HuH-7.5 (cell line): ENCODE measurements at places on chromosomes 1 and 21.

GRCh38 chr21:45054927-45055612 is 19.3 kb upstream of the ADARB1 start:
- DNase-seq = no peak

DNA sequence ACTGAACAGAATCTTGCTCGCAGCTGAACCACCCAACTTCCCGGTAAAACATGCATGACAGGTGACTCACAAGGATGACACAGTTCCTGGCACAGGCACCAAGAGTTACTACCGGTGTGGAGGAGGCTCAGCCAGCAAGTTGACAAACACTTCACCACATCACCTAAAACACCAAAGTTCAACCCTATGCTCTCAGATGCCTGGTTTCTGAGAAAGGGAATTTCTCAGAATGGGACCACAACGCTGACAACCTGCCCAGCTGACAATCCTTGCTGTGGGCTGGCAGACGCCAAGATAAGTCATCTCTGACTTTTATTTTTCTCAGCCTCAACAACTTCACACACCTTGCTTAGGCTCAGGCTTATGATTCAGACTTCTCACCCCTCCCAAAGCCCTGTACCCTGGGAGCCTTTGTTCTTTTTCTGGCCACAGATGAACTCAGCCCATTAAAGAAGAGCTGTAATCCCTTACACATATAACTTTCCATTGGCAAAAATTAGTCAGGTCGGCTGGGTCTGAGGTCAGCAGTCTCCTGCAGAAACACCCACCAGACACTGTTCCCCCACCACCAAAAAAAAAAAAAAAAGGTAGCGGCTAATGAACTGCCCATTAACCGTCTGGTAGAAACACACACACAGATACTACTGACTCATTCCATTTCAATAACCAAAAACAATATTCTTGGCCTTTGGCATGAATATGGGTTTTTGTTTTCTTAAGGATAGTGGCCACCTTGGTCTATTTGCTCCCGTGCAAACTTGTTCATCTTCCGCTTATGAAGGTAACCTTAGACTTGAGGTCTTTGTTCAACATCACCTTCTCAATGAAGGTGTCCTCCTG is 10.8 kb upstream of the TIAM1 start:
- no peak for DNase-seq

DNA sequence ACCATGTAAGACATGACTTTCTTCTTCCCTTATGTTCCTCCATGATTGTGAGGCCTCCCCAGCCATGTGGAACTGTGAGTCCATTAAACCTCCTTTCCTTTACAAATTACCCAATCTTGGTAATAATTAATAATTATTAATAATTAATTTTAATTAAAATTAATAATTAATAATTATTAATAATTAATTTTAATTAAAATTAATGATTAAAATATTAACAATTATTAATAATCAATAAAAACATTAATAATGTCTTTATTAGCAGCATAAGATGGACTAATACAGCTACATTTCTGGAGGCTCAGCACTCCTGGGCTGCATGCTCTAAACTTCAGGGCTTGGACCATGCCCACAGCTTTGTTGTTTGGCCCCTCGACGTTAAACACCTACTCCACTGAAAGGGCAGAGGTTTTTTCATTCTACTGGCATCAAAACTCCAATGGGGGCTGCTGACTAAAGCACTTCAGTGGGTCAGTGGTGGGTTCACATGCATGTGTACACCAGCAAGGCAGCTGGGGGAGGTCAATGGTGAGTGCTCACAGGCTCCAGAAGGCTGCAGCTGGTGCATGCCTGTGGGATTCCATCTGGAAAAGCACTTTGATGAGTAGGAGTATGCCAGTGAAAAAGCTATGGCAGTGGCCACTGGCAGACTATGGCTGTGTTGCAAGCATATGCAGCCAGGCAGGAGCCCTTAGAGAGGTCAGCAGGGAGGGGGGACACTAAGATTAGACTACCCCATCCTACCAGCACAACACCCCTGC is 561.3 kb downstream of the NCAM2 start:
- no peak for DNase-seq

- no peak for DNase-seq
Observed at GRCh38 chr1:101960142-101960541, 36.6 kb downstream of the OLFM3 start.

- no peak for DNase-seq
Observed at GRCh38 chr1:78086697-78087096, 40.9 kb downstream of the GIPC2 start.

- DNase-seq = no peak
Observed at GRCh38 chr1:84570436-84571149, 3.6 kb downstream of the CTBS start.

- DNase-seq = no peak
Observed at GRCh38 chr1:8011016-8011415, 15.1 kb downstream of the ERRFI1 start.
